A549 treated with Hydrocortisone at 1 μM for 4 hours (cell line): ENCODE measurements at places on chromosomes 1 and 21. TPM values are rescaled to one million over a fixed set of nuclear protein-coding genes. Genes with fewer than 3 reads are reported as not detected.

The CACNA1S gene
- total RNA-seq: 0.02 TPM in 1 of 5 replicates, not detected in the others

The PRKAA2 gene
- total RNA-seq: 1.5 to 2.3 TPM (median 1.8 TPM) in 5 replicates

The LYPD8 gene
- total RNA-seq: 0.10 to 0.20 TPM (median 0.16 TPM) in 4 of 5 replicates, not detected in the other

The KPRP gene
- total RNA-seq: not detected in 5 replicates

The RHBG gene
- total RNA-seq: 0.09 TPM in 1 of 5 replicates, not detected in the others

The CFAP45 gene
- 0.41 to 0.83 TPM (median 0.59 TPM) in 5 replicates for total RNA-seq
